ENCODE measurements at places on chromosomes 4 and X.

GRCh38 chr4:111994392-111994791 lies 150.9 kb upstream of the FAM241A start:
- DNase-seq = no peak

DNA sequence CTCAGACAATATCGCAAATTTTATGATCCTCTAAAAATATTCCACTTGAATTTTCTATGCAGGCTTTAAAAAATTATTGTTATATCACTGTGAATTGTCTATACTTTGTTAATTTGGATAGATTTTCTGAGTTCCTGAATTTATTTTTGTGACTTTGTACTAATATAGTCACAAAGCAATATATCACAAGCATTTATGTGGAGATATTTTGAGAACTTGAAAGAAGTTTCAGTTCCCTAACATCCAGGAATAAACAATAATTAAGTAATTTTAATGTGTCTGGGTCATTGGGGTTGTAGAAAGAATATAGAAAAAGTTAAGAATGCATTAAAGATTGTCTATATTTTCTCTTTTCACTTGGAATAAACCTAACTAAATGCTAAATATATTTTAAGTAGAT lies 32.0 kb downstream of the CXCL8 start:
- no peak for DNase-seq

DNA sequence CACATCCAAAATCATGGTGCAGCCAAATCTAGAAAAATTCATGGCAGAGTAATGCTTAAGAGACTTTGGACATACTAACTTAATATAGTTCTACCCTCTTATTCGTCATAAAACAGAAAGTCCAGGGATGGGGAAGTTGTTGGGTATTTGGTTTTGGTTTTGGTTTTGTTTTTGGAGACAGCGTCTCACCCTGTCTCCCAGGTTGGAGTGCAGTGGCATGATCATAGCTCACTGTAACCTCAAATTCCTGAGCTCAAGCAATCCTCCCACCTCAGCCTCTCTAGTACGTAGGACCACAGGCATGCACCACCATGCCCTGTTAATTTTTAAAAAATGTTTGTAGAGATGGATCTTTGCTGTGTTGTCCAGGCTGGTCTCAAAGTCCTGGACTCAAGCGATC lies 271.8 kb upstream of the TENM3 start:
- no peak for DNase-seq

DNA sequence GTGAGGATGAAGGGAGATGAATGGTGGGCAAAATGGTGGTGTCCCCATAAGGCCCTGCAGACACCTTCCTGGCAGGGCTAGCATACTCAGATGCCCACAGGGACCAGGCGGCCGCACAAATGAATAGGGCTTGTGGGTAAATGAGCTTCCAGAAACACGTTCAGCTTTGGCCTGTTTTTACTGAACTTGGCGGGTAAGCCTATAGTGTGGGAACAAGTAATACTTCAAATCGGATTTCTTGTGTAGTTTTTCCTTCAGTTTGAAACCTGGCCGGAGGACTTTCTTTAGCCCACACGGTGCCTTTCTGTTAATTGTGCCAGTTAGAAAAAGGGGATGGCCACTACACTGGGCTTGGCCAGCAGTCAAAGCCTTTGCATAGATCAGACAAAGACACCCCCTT lies 22.8 kb downstream of the SMS start:
- no peak for DNase-seq

DNA sequence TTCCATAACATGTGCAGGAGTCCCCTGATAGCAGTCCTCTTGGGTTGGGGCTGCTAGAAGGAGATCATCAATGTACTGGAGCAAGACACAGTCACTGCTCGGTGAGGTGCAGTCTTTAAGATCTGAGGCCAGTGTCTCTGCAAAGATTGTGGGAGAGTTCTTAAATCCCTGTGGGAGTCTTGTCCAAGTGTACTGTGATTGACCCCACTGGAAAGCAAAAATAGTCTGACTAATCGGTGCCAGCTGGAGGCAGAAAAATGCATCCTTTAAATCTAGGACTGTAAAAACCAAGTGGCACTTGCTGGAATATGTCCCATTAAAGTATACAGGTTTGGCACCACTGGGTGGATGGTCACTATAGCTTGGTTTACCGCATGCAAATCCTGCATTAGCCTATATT lies 31.1 kb downstream of the SULT1E1 start:
- no peak for DNase-seq

GRCh38 chr4:150769248-150769647 lies 187.3 kb downstream of the MAB21L2 start:
- DNase-seq = no peak

DNA sequence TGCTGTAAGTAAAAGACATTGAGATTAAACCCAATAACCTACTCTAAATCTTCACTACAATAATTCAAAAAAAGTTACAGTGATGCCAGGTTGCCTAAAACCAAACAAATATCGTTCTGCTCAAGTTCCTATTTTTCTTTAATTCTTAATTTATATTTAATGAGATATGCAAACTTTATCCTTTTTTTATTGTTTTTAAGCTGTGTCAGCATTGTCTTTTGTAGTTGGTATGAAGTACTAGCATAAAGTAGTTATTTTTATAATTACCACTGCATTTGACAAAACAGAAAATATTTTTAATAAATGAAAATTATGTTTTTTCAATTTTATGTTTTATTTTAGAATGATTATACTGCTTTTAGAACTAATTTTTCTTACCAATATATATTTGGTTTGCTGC lies 1431.1 kb upstream of the PCDH7 start:
- no peak for DNase-seq

DNA sequence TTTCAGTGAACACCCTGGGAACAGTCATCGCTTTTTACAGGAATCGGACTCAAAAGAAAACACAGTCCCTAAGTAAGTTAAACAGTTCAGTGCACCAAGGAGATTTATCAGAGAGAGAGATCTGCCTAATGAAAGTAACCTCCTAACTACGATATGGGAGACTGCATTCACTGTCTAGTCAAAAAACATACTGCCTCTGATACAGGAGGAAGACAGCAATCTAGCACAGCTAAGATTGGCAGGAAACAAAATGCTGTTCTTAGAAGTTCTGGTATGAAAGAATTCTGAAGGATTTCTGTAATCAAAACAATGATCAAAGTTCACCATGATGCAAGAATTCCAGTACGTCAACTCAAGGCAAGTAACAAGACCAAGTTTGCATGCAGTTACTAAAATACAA lies 92.8 kb downstream of the MAML3 start:
- DNase-seq = no peak

DNA sequence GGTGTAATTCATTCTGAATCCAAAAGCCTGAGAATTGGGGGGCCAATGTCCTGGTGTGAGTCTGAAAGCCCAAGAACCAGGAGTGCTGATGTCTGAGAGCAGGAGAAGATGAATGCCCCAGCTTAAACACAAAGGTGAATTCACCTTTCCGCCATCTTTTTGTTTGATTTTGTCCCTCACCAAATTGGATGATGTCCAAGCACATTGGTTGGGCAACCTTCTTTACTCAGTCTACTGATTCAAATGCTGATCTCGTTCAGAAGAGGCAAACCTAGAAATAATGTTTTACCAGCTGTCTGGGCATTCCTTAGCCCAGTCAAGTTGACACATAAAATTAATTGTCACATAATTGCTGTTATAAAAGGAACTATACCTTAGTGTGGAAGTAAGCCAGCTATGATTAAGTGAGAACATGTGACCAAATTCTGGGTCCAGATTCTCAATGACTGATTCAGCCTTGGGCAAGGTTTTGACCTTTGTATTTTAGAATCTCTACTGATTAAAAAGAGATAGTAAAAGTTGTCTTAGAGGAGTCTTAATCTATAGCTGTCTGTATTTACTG lies 34.5 kb upstream of the SLC4A4 start:
- DNase-seq = no peak
